ENCODE measurements at places on chromosomes 7 and 10.

- no peak for DNase-seq
Observed at GRCh38 chr10:88041243-88042159, 178.1 kb downstream of the PTEN start.

- DNase-seq: no peak
Observed at GRCh38 chr7:74258639-74259038, 4.4 kb upstream of the RFC2 start.

DNA sequence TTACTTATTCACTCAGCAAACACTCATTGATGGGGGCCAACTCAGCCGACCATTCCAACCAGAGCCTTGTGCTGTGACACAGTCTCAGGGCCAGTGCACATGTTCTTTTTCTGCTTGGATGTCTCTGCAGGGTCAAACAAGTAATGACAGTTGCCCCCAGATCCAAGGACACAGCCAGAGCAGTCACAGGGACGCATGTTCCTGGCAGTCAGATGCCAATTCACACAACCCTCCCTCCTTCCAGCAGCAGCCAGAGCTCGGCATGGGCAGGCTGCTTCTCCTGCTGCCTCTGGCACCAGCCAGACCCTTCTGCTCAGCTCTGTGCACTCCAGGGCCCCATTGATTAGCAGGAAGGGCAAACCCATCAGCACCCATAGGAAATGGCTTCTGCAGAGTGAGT lies 20.3 kb downstream of the DRGX start:
- no peak for DNase-seq

DNA sequence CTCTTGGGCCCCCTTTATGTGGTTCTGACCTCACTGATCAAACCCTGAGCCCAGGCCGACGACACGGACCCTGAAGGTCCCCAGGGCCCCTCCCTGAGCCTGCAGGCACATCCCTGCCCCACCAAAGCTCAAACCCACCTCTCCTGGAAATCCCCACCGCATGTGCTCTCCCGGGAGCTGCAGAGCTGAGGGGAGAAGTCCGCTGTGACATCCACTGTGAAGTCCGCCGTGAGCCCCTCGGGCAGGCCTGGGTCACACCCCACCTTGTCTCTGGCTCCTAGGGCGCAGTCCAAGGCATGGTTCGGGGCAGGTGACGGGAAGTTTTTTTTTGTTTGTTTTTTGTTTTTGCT lies 100.2 kb downstream of the MICALL2 start:
- DNase-seq: no peak

DNA sequence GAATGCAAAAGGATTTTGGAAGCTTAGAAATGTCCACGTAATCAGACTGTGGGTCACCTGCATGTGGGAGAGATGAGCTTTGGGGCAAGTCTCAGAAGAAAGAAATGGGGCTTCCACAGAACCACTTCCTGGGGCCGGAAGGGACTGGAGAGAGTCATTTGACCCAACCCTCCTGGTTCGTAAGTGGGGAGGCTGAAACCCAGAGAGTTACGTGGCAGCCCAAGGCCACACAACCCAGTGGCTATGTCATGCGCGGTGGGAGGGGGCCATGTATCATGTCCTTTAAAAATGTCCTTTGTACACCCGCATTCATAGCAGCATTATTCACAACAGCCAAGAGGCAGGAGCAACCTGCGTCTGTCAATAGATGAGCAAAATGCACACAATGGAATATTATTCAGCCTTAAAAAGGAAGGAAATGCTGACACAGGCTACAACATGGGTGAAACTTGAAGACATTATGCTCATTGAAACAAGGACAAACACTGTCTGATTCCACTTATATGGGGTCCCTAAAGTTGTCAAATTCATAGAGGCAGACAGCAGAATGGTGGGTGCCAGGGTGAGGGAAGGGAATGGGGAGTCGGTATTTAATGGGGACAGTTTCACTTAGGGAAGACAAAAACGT lies 15.1 kb downstream of the CAMK2B start:
- no peak for DNase-seq

DNA sequence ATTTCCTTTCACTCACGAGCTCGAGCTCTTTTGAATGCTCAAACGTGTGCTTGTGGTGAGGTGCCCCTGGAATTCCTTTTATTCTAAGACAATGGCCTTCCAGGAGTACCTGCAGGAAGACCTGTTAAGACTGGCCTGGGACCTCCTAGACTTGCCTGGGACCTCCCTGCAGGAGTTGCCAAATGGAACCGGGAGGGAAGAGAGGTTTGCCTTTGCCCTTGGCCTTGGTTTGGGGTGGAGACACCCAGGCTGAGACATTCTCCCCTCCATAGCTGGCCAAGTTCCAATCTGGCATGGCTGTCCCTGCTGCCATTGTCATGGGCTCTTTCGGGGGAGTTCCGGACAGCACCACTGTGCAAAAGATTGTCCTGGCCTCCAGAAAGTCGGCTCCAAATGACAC lies 39.7 kb downstream of the DNAJB12 start:
- no peak for DNase-seq

GRCh38 chr10:33204031-33204430 lies 130.4 kb downstream of the NRP1 start:
- no peak for DNase-seq

DNA sequence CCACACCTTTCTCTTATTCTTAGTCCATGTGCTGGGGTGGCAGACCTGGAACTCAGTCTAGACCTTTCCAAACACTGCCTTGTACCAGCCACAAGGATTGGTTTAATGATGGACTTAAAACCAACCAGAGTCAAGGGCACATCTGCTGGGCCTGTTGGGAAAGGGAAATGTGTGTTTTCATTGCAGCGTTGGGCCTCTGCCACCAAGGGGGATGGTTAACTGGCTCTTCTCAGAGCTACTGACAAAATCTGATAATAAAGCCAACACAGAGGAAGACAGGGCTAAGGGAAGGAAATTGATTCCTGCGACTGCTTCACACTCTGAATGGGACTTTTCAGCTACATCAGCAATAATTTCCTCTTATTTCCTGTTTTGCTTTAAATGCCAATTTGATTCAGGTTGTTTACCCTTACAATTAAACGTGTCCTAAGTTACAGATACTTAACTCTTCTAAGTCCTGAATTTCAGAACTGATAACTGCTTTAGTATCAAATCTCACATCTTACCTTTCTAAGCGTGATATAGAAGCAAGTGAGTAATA lies 68.4 kb upstream of the MALRD1 start:
- no peak for DNase-seq

GRCh38 chr10:122555442-122555841 lies 5.1 kb upstream of the DMBT1 start:
- no peak for DNase-seq

DNA sequence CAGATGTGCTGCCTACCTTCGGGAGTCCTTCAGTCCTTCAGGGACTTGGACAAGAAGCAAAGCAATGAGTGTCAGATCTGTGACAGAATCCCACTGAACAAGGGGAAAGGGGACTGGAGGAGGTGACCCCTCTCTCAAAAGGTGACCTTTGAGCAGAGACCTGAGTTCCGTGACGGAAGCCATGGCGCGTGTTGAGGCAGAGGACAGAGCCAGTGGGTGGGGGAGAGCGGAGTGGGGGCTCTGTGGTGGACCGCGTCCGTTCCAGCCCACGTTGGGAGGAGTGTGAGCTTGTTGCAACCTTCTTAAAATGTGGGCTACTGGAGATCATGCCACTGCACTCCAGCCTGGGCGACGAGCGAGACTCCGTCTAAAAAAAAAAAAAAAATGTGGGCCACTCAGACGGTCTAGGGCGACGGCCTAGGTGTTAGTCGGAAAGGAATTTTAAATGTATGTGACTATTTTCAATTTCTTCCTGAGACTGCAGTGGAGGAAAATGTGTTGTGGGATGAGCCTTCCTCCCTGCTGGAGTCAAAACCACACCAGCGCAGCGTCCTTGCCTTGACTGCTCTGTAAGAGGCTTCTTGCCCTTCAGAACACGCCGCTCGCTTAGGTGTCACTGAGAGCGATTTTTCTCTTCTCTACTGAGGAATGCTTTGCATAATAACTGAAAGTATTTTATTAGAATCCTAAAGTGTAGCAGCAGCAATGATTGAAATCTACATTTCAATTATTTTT lies 272.7 kb downstream of the CELF2 start:
- no peak for DNase-seq

GRCh38 chr7:96026010-96026409 lies 253.7 kb downstream of the DYNC1I1 start:
- no peak for DNase-seq

DNA sequence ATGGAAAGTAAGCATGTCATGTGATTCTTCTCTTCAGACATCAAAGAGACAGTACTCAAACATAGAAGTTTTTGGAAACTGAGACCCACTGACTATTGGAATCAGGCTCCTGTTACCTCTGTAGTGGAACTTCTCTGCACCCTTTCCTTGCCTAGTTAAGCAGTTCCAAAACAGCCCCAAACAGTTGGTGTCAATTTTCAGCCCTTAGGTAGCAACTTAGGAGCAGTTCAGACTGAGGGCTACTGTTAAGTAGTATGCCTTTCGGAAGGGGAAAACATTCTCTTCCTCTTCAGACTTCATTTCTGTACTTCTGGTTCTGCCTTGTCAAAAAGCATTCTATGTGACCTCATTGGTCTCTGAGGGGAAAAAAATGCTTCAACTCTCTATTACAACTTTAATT lies 85.7 kb downstream of the ZNF277 start:
- no peak for DNase-seq

DNA sequence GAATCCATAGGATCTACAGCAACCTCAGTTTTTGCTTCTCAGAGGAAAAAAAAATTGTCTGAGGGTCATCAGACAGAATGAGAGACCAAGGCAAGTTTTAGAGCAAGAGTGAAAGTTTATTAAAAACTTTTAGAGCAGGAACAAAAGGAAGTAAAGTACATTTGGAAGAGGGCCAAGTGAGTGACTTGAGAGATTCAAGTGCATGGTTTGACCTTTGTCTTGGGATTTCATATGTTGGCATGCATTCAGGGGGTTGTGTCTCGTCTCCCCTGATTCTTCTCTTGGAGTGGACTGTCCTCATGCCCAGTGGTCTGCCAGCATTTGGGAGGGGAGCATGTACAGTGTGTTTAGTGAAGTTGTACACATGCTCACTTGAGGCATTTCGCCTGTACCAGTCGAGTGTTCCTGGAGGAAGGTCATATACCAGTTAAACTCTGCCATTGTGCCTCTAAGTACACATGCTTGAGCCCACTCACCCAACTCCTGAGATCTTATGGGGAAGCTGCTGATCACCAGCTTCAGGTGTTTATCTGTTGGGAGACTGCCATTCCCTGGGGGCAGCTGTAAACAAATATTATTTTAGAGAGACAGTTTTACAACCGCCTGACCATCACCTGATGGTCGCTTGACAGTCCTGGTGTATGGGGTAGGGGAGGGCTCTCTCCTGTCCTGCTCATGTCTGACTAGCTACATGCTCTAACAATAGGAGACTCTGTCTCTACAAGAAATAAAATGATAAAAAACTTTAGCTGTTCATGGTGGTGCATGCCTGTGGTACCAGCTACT lies 109.4 kb downstream of the EEPD1 start:
- DNase-seq: no peak

- no peak for DNase-seq
Observed at GRCh38 chr7:151566897-151567320, 47.2 kb upstream of the RHEB start.

DNA sequence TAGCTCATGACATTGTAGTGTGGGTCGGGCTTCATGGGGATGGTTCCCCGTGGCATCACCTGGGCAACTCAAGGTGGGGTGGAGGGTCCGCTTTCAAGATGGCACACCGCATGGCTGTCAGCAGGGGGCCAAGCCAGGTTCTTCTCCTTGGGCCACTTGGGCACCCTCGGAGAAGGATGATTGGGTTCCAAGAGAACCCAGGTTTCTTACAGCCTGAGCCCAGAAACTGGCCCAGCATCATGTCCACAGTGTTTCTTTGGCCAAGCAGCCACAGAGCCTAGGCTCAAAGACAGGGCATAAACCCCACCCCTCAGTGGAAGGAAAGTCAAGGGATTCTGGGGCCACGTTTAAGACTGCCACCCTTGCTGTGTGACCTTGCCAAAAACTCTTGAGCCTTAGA lies 110.6 kb downstream of the PTPN20 start:
- no peak for DNase-seq

DNA sequence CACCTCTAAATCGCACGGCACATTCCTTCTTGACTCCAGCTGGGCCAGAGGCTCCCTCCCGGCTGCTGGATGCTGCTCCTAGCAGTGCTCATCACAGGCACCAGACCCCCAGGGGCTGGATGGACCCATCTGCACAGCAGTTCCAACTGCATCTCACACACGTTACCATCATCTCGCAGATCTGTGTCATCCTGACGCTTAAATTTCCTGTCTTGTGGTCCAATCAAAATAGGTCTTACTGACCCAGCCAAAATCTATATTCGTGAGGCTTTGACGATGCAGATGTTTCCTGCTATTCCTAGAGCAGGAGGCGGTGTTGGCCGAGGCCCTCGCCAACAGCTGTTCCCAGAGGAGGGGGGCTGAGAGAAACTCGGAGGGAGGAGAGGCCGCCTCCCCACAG lies 108.0 kb downstream of the MKI67 start:
- DNase-seq: no peak

- DNase-seq: no peak
Observed at GRCh38 chr10:71358277-71358676, 38.4 kb upstream of the CDH23 start.

DNA sequence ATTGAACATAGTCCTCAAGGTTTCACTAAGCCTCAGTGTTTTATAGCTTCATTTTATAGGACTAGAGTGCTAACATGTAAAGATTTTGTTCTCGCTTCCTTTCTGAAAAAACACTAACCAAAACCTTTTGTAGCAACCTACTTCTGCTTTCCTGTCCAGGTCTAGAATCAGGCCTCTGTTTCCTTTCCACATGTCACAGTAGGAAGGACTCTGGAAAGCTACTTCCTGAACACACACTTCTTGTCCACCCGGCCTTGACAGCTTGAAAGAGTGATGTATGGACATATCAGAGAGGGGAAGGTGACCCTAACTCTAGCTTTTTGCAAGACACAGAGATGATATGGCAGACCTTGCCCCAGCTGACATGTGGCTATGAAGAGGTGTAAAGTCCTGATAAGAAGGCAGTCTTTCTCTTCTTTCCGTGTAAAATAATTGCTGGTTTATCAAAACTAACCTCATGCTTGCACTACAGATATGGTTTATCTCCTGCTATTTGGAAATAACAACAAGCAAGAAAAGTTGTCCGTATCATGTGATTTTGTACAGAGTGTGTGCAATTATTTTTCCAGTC lies 175.4 kb downstream of the SKAP2 start:
- no peak for DNase-seq

DNA sequence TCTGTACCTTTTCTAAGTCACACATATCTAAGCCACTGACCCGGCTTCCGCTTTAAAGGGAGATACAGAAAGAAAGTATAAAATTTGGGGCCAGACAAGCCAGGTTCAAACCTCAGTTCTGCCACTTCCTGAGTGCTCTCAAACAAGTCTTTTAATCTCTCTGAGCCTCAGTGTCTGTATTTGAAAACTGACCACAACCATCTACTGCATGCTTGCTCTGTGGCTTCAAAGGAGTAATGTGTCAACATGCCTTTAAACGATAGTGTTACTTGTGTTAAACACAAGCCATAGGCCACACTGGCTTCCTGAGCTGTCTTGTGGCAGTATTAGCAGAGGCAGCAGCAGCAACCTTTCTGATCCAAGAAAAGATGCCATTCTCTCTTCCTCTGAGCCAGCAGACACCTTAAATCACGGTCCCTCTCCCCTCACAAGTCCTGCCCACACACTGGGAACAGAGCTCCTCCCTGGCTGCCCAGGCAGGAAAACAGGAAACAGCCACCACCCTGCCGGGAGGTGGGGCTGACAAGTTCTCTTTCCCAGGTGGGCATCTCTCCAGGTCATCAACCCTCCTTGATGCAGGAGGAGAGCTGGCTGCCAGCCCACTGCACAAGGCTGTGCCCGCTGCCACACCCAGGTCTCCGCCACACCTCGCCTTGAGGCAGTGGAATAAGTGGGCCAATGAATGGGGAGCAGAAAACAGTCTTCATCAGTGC lies 10.7 kb downstream of the HIP1 start:
- DNase-seq: peak; percentile 18

- DNase-seq: no peak
Observed at GRCh38 chr10:124037286-124037685, 56.1 kb downstream of the CHST15 start.

All from activated T-cell treated with anti-CD3 and anti-CD28 coated beads, Interleukin-2, amount 50 U/mL, for 1 hour (primary cell).